ENCODE measurements at places on chromosomes 4 and X.
A peak's percentile ranks its signal among the peaks of the same experiment; 100 is the strongest.

GRCh38 chr4:28146191-28146590, 1285.5 kb downstream of the STIM2 start:
- no peak overlapping the region for H3K27ac ChIP-seq
- no peaks in the 10 kb centered on the region for H3K36me3 ChIP-seq
- no peaks in the 10 kb centered on the region for H3K27me3 ChIP-seq
- DNase-seq = no peak
- H3K4me3 ChIP-seq = no peak overlapping the region

DNA sequence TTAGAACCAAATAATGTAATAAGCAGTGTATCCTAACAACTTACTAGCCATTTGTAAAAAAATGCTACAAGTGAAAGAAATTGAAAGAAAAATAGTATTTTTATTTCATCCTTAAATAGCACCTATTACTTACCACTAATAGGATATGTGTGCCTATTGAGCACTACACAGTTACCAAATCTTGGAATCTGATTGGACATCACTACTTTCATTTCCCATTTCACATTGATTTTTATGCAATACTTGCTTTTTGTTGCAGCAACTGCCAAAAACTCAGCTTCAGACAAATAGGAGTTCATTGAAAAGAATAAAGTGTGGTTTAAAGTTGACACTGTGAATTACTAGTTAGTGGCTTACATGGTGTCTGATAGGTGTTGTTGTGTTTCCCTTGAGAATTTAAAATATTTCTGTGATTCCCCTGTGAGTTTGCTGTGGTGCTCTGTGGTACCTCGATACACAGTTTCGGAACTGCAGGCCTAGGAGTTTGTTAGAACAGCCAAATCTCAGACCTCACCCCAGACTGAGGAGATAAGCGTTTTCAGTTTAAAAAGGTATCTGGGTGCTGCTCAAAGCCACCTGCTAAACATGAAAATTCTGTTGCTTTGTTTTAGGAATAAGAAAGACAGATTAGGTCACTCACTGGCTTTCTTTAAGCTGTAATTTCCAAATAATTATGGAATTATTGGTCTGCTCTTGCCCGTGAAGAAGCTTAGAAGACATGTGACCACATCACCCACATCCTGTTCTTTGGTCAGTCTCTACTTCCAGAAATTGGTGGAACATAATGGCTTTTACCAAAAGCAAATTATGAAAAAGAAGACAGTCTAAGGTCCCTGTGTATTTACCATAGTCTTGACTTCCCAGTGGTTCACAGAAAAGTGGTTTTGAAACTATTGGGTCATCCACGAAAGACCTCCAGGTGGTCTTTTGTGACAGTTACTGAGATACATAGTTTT, 97.8 kb downstream of the SYTL5 start:
- no peaks in the 10 kb centered on the region for H3K27me3 ChIP-seq
- H3K27ac ChIP-seq = no peak overlapping the region
- DNase-seq = no peak
- H3K36me3 ChIP-seq = no peaks in the 10 kb centered on the region
- no peaks in the 10 kb centered on the region for H3K4me1 ChIP-seq
- no peak overlapping the region for H3K4me3 ChIP-seq

GRCh38 chr4:212438-213188, 88.3 kb downstream of the ZNF718 start:
- DNase-seq = peak; percentile 31
- peaks cover 5% of the 10 kb centered on the region for H3K4me1 ChIP-seq
- H3K4me3 ChIP-seq = peak overlapping the region; percentile 92
- H3K27ac ChIP-seq = peak overlapping the region; percentile 88
- peaks cover 3% of the 10 kb centered on the region for H3K27me3 ChIP-seq

- H3K4me3 ChIP-seq = no peak overlapping the region
- DNase-seq = no peak
- H3K4me1 ChIP-seq = no peaks in the 10 kb centered on the region
- no peaks in the 10 kb centered on the region for H3K27me3 ChIP-seq
- no peaks in the 10 kb centered on the region for H3K36me3 ChIP-seq
Observed at GRCh38 chrX:103722505-103722904, 11.8 kb downstream of the TMEM31 start.

- no peaks in the 10 kb centered on the region for H3K4me1 ChIP-seq
- H3K4me3 ChIP-seq = no peak overlapping the region
- no peak overlapping the region for H3K27ac ChIP-seq
- H3K27me3 ChIP-seq = no peaks in the 10 kb centered on the region
Observed at GRCh38 chr4:115489279-115489678, 375.9 kb upstream of the NDST4 start.

DNA sequence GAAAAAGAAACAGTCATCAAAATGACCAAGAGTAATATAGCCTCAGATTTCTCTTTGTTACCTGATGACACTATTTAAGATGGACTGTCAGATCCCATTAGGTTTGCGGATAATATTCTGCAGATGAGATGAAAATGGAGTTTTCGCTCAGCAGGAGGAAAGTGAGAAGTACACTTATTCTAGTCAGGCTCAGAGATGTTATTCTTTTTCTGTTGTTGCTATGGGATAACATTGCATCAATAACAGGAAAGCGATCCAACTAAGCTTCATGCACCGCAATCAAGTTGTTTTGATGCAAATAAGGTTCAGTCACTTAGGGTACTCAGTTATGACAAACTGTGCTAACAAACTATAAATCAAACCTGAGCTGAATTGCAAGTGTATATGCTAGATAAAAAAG, 415.0 kb downstream of the CCSER1 start:
- no peaks in the 10 kb centered on the region for H3K4me1 ChIP-seq
- no peaks in the 10 kb centered on the region for H3K36me3 ChIP-seq

- no peak for DNase-seq
- no peaks in the 10 kb centered on the region for H3K27me3 ChIP-seq
- no peak overlapping the region for H3K27ac ChIP-seq
- peaks cover 13% of the 10 kb centered on the region for H3K4me1 ChIP-seq
- peaks cover 3% of the 10 kb centered on the region for H3K36me3 ChIP-seq
Observed at GRCh38 chrX:39985071-39985470, 112.7 kb downstream of the BCOR start.

DNA sequence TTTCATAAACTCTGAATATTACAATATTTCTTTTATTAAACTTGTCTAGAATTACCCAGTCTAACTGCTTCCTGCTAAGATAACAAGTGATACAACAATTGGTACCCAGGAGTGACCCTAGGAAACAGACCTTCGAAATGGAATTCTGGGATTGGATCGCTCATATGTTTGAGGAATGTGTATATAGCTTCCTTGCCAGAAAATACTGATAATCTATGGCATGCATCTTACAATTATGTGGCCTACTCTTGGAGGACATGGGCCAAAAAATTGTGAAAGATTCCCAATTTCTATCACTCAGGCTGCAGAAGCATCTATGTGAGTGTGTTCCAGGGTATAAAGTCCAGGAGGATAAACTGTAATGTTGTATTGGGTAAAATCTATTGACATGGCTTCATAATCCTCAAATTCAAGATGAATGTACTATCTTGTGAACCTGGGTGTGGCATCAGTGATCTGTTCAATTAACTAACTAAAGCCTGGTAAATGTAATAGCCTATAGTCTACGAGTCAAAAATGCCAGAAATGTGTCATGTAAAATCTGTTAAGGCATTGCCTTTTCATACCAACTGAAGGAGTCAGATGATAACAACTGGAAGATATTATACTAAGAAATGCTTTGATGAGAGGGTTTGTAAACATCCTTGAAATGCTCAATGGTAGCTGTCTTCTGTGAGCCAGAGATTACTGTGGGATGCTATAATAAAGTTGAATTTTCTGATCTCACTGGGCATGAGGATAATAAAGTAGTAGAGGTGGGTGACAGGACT, 1499.3 kb downstream of the PCDH7 start:
- H3K4me3 ChIP-seq = no peak overlapping the region
- no peaks in the 10 kb centered on the region for H3K27me3 ChIP-seq
- H3K4me1 ChIP-seq = no peaks in the 10 kb centered on the region
- H3K27ac ChIP-seq = no peak overlapping the region
- no peaks in the 10 kb centered on the region for H3K36me3 ChIP-seq

DNA sequence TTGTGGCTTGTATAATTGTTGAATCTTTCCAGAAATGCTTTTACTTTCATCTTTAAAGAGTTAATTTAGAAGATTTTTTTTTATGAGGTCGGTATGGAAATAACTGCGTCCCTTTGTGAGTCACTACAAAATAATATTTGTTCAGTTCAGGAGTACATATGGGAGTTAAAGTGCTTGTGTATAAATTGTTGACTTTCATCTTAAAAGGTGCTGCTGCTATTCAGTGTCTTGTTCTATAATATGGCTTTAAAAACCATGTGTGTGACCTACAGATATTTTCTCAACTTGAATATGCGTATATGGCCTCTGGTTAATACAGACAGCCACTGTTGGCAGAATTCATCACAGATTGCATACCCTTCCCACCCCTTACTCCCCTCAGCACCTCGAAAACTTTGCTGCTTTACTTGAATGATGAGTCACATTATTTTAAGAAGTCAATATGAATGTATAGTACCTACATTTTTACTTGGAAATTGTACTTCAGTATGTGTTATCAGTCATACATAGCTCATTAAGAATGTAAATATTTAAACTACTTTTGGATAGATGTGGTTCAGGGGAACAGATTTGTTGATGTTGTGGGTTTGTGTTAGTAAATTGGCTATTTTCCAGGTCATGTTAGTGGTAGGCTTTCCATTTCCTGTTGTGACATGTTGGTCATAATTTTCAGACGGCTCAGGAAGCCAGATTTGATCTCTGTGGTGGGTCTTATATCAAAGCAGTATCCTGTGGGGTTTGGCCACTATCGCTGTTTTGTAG, 1.5 kb downstream of the CLCN3 start:
- no peak for DNase-seq
- H3K4me1 ChIP-seq = peaks cover 40% of the 10 kb centered on the region
- peak overlapping the region; percentile 31 for H3K27ac ChIP-seq
- no peaks in the 10 kb centered on the region for H3K27me3 ChIP-seq
- H3K36me3 ChIP-seq = no peaks in the 10 kb centered on the region
- H3K4me3 ChIP-seq = peak overlapping the region; percentile 87

DNA sequence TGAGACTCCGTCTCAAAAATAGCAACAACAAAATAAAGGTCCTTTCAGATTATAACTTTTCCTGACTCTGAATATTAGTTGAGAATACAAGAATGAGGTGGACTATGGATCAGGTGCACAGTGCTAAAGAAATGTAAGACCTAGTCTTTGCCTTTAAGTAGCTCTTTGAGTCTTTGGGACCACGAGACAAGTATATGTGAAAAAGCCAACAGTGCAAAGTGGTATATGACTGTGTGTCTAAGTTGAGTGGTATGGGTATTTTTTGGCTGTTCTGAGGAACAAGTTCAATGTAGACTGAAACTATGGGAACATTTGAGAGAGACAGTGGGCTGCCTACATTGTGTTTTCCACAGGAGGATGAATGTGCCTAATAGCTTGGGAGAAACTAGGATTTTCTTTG, 2.8 kb downstream of the GAB1 start:
- no peak for DNase-seq
- no peak overlapping the region for H3K27ac ChIP-seq
- peaks cover 52% of the 10 kb centered on the region for H3K4me1 ChIP-seq
- no peaks in the 10 kb centered on the region for H3K27me3 ChIP-seq

DNA sequence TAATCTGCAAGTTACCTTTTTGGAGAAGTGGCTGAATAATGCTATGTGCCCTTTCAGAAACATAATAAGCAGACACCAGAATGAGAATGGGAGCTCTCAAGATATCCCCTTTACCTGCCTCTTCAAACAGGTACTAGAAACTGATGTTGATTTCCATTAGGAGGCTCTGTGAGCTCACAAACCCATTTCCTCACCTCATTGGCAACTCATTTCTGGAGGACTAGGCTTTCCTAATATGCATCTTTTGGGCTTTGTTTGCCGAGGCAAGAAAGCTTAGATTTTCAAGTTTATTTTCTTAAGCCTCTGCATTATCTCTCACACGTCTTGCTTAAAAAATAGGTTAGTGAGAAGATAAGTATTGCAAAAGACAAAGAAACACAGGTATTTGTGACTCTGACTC, 313.1 kb upstream of the IRS4 start:
- no peak for DNase-seq
- H3K4me1 ChIP-seq = no peaks in the 10 kb centered on the region
- no peaks in the 10 kb centered on the region for H3K36me3 ChIP-seq
- no peaks in the 10 kb centered on the region for H3K27me3 ChIP-seq

DNA sequence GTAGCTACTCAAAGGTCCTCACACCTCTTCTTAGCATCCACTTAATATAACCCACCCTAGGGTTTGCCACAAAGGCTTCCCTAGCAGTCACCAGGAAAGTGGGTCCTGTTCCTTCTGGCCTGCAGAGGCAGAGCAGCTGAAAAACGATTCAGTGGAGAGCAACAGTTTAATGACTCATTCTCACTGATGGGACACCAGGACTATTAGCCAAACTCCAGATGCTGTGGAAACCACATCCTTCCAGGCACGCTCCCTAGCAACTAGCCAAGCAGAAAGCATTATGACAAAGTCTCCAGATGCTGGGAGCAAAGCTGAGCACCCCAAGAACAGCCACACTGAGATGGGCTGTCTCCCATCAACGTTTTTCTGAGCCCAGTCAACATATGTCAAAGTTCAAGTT, 30.3 kb upstream of the UTP14A start:
- DNase-seq = no peak
- no peaks in the 10 kb centered on the region for H3K36me3 ChIP-seq
- H3K4me3 ChIP-seq = no peak overlapping the region
- H3K27me3 ChIP-seq = no peaks in the 10 kb centered on the region

- H3K27ac ChIP-seq = no peak overlapping the region
- no peak overlapping the region for H3K4me3 ChIP-seq
- no peaks in the 10 kb centered on the region for H3K27me3 ChIP-seq
- H3K36me3 ChIP-seq = no peaks in the 10 kb centered on the region
- H3K4me1 ChIP-seq = no peaks in the 10 kb centered on the region
Observed at GRCh38 chrX:143002206-143002605, 23.5 kb upstream of the SPANXN4 start.

GRCh38 chr4:34972189-34972588, 1272.1 kb downstream of the ARAP2 start:
- H3K4me1 ChIP-seq = no peaks in the 10 kb centered on the region
- no peak for DNase-seq
- H3K27me3 ChIP-seq = no peaks in the 10 kb centered on the region
- no peak overlapping the region for H3K27ac ChIP-seq
- no peak overlapping the region for H3K4me3 ChIP-seq
- no peaks in the 10 kb centered on the region for H3K36me3 ChIP-seq

DNA sequence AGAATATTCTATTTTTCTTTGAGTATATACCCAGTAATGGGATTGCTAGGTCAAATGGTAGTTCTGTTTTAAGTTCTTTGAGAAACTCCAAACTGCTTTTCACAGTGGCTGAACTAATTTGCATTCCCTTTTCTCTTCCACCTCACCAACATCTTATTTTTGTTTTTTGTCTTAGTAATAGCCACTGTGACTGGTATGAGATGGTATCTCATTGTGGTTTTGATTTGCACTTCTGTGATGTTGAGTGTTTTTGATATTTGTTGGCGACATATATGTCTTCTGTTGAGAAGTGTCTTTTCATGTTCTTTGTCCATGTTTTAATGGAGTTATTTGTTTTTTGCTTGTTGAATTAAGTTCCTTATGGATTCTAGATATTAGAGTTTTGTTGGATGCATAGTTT, 24.4 kb downstream of the AIMP1 start:
- H3K36me3 ChIP-seq = peaks cover 51% of the 10 kb centered on the region
- H3K4me3 ChIP-seq = no peak overlapping the region
- no peaks in the 10 kb centered on the region for H3K27me3 ChIP-seq

All from neural crest cell (in vitro differentiated cells).